ENCODE measurements at places on chromosomes 7 and 10.

DNA sequence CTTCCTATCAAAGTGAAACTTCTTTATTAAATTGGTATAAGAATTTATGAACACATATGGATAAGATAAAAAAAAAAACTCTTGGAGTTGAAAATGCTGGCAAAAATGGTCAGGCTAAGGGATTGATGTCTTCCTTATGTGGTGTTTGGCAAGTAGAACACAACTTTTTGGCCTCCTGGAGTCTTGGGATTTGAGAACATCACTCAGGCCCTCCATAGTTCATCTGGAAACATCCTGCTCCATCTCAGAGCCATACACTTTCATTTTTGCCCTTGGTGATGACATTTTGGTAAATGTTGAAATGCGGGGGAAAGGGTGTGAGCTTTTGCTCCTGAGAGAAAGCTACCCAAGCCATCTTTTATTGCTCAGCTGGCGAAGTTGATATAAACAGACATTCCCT lies 27.5 kb upstream of the BTBD16 start:
- DNase-seq, result no peak

GRCh38 chr7:37333075-37333474 lies 115.6 kb downstream of the ELMO1 start:
- no peak for DNase-seq

DNA sequence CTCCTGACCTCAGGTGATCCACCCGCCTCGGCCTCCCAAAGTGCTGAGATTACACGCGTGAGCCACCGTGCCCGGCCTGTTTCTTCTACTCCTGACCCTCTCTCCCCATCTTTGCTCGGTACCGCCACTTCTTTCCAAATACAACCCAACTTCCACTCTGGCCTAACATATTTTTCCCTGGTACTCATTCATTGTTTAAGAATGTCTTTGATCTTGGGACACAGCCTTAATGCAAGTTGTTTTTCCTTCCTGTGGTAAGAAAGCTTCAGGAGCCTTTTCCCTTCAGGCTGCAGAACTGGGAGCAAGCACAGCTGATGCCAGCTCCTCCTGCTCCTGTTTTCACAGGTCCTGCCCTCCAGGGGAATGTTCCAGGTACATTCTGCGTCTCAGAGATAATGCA lies 13.7 kb downstream of the CALML3 start:
- DNase-seq, result no peak

GRCh38 chr7:140857048-140857447 lies 67.7 kb downstream of the BRAF start:
- DNase-seq, result no peak

- no peak for DNase-seq
Measured at GRCh38 chr10:27624941-27625340, 120.7 kb downstream of the MKX start.

DNA sequence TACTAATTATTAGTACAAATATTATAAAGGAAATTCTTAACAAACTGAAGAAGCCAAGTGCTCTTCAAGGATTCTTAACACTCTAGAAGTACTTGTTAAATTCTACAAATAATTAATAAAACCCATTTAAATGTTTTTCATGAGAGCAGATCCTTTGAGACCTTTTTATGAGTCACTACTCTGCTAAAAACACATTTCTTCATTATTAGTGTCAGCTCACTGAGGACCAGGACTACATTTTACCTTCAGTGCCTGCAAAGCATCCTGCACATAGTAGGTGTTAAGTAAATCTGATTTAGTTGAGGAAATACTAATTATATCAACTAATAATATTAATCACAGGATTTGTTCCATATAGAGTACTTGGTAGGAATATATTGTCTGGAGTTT lies 273.6 kb downstream of the PHTF2 start:
- no peak for DNase-seq

DNA sequence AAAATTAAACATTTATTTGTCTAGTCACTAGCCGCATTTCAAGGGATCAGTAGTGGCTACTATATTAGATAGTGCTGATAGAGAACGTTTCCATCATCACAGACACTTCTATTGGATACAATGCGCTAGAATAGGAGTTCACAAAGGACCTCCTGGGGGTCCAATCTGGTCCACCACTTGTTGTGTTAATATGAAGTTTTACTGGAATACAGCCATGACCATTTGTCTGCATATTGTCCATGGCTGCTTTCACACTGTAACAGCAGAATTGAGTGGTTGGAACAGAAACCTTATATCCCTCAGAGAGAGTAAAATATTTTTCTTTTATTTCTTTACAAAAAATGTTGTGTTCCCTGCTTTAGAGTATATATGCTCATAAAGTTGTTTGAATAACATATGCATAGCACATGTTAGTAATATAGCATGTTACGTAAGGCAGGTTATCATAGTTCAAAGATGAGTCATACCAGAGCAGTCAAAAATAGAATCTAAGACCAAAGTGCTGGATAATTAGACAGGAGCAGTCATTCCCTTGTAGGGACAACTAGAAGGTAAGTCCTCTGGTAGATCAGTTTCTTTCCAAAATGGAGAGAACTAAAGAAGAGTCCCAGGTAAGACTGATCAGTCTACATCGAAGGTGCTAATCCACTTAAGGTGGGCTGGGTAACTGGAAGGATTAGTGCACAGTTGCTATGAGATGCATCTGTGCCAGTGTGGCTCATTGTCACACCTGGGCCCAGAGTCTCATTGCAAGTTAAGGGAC lies 14.9 kb downstream of the BZW2 start:
- no peak for DNase-seq

DNA sequence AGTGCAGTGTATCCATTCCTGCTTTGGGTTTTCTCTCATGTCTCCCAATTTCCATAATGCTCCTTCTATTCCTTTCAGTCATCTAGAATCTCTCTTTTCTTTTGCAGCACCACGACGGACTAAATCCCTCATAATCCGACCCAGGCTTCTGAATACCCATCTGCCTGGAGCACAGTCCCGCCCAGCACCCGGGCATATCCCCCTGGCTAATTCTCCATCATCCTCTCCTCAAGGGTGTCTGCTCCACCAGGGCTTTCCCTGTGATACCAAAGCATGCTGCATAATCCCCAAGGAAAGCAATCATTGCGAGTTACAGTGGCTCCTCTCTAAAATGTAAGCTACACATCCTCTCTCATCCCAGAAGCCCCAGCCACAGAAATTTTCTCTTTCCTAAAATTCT lies 321.9 kb downstream of the CCDC3 start:
- no peak for DNase-seq

DNA sequence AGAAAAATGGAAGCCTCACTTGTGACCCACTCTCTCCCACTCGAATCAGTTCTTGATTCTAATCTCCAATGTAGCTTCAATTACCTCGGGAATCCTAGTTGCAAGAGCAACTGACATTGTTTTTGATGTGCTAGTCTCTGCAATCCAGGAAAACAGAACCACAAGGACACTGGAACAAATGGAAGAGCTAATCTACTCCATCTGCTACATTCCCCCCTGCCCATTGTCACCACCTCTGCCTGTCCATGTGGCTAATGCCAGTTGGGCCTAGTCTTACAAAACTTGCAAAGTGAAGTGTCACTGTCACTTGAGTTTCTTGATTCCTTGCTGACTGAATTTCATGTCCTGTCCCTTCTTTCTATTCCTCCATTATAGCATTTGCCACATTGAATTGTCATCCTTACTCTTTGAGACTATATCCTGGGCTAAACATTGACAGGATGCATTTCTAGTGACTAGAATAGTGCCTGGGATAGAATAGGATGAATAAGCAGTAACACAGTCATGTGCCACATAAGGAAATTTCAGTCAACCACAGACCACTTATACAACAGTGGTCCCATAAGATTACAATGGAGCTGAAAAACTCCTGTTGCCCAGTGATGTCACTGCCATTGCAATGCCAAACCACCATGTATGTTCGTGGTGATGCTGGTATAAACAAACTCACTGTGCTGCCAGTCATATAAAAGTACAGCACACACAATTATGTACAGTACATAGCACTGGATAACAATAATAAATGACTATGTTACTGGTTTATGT lies 13.5 kb downstream of the GCC1 start:
- no peak for DNase-seq

Measured in stimulated activated CD8-positive, alpha-beta memory T cell treated with anti-CD3 and anti-CD28 coated beads, Interleukin-4, amount 100 ng/mL, for 4 hours (primary cell).